ENCODE measurements at places on chromosomes 16 and 17.

- DNase-seq, result no peak
These were observed 2.0 kb downstream of the USP36 start for GRCh38 chr17:78838574-78839005.

DNA sequence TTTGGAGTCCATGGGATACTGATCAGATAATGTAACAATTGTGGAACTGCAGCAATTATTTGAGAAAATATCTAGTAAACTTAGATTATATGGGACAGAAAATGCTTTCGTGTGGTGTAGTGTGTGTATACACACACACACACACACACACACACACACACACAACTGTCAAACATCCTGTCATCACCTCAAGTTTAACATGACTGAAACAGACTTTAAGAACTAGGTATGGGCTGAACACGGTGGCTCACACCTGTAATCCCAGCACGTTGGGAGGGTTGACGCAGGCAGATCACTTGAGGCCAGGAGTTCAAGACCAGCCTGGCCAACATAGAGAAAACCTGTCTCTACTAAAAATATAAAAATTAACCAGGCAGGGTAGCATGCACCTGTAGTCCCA is 544 bp upstream of the EVI2A start:
- no peak for DNase-seq

- peak; percentile 80 for DNase-seq
These were observed 9.9 kb downstream of the PSME3IP1 start for GRCh38 chr16:57175896-57176295.

- no peak for DNase-seq
These were observed 235.1 kb downstream of the CEP112 start for GRCh38 chr17:65956814-65957213.

DNA sequence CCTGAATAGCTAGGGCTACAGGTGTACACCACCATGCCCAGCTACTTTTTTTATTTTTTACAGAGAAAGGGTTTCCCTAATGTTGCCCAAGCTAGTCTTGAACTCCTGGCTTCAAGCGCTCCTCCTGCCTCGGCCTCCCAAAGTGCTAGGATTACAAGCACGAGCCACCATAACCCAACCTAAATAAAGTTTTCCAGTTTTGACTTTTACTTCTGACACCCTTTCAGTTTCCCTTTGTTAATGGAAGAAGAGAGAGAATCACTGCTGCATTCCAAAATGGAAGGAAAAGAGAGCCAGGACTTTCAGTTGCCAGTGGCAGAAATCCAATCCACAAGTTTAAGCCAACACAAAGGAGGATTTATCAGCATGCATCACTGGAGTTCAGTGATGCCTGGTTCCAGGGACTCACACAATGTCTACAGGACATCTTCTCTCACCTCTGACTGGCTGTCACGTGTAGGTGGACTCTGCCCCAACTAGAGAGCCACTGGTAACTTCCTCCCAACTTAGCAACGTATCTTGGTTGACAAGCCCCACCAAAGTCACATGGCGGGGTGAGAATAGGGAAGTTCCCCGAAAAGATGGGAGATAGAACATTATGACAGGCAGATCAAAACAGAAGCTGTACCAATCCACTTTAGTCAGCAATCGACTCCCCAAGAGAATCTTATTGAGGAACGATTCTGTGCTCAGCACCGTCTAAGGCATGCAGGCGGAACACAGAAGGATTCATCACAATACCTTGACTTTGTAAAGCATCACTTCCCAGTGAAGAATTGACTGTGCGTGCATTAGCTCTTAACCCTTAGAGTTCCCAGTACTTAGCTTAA is 46.5 kb downstream of the GAS7 start:
- DNase-seq, result peak; percentile 79

GRCh38 chr17:32596628-32597027 is 109.8 kb downstream of the CDK5R1 start:
- DNase-seq, result peak; percentile 10

GRCh38 chr17:76078860-76079534 is at the start of gene ZACN:
TSS of gene ZACN (plus strand) at chr17:76079182. CDS start at chr17:76079265, 83 bp downstream.
- no peak for DNase-seq

GRCh38 chr16:85227946-85228862 is 115.9 kb upstream of the CIBAR2 start:
- DNase-seq, result peak; percentile 84

- DNase-seq, result no peak
These were observed 25.1 kb downstream of the SLC7A5 start for GRCh38 chr16:87844120-87844733.

GRCh38 chr17:29283496-29283895 is 10.5 kb downstream of the NUFIP2 start:
- no peak for DNase-seq

GRCh38 chr16:56413381-56413780 is 12.0 kb downstream of the AMFR start:
- no peak for DNase-seq

DNA sequence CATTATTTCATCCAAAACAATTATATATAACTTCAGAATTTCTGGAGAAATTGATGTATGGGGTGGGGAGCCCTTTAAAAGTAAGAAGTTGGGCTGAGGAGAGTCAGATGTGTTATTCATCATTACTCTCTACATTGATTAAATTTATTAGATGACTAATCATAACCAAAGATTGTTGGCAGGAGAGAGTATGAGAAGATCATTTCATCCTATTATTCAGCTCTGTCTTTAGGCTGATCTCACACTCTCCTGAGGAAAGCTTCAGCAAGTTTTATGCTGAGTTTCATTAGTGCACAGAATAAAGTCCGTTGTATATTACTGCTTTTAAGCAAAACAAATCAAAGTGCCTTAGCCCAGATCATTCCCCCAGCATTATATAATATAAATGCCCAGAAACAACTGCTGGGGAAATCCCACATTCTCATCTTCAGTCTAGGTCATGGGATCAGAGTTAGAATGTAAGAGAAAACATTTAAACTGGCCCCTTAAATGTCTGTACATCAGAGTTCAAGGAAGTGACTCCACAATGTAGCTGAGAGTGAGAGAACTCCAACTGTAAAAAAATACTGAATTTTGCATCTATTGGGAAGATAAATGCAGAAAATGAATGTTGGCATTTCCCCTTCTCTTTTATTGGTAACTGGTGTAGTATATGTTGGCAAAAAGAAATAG is 130.1 kb upstream of the HLF start:
- no peak for DNase-seq

- DNase-seq, result no peak
These were observed 15.5 kb upstream of the BRCA1 start for GRCh38 chr17:43140396-43141332.

GRCh38 chr17:80388601-80389000 is 26.4 kb upstream of the ENDOV start:
- no peak for DNase-seq

DNA sequence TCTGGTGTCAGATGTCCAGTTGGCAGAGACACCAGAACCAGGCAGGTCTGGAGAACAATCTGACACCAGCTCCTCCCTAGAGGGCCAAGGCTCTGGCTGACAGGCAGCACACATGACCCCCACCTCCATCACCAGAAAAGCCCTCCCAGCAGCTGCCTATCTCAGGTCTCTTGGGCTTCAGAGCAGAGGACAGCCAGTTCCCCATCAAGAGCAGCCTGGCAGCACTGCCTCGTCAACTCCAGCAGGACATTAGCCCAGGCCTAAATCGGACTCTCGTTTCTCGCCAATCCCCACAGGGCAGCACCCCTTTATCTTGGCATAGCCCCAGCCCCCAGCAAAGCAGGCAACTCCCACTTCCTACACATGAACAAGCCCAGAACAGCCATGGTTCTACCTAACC is 4.4 kb downstream of the JUP start:
- DNase-seq, result no peak

- peak; percentile 68 for DNase-seq
These were observed 2.6 kb upstream of the GRIN2C start for GRCh38 chr17:74862108-74862901.

DNA sequence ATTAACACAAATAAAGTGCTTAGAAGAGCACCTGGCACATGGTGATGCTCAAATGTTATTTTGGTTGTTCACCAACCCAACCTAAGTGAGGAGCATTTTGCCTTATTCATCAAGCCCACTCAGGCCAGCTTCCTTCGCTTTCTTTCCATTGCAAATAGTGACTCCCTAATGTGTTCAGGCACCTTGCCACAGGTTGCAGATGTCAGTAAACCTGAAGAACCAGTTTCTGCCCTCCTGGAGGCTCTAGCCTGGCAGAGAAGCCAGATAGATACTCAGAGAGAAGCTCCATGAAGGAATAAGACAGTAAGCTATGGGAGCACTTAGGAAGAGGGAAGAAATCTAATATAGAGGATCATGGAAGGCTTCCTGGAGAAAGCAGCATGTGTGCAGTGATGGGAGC is 23.9 kb downstream of the GPR139 start:
- DNase-seq, result no peak

- no peak for DNase-seq
These were observed 11.4 kb downstream of the CDR2L start for GRCh38 chr17:74998783-74999182.

DNA sequence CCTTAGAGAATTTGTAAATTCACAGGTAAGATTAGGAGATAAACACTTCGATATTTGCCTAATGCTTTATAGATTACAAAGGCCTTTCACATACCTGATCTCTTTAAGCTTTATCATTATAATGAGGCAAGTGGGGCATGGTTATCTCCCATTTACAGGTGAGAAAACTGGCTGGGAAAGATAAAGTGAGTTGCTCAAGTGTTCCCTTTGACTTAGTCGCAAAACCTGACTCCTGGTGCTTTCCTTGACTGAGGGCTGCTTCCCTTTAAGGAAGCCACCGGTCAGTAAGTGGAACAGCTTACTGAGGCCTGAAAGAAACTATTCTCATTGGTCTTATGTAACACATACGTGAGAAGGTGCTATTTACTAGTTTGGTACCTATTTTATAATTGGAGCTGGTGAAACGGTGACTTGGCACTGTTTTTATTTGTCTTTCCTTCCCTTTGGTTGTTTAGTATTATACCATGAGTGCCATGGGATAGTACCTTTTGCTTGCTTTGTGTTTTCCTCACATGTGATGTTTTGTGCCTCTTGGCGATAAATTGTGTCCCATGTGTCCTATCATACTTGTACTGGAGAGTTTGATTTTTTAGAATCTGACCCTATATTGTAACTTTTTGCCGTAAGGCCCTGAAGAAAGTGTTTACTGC is 57.2 kb downstream of the NUP88 start:
- no peak for DNase-seq

GRCh38 chr16:81570151-81570846 is 125.7 kb downstream of the CMIP start:
- DNase-seq, result no peak

DNA sequence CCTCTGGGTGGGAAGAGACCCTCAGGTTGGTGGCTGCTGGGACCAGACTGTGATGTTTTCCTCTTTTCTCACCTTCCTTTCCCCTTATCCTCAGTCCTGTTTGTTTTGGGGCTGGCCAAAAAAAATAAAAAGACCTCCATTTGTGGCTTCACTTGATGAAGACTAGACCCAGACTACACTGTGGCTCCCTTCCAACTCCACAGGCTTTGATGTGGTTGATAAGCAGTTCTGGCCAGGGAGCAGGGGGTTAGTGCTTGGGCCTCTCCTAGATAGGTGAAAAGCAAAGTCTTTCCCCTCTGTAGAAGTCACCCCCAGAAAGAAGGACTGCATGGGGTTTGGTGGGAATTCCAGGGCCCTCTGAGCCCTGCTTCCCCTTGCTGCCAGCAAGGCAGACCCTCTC is 11.2 kb upstream of the ADAM11 start:
- DNase-seq, result peak; percentile 67

DNA sequence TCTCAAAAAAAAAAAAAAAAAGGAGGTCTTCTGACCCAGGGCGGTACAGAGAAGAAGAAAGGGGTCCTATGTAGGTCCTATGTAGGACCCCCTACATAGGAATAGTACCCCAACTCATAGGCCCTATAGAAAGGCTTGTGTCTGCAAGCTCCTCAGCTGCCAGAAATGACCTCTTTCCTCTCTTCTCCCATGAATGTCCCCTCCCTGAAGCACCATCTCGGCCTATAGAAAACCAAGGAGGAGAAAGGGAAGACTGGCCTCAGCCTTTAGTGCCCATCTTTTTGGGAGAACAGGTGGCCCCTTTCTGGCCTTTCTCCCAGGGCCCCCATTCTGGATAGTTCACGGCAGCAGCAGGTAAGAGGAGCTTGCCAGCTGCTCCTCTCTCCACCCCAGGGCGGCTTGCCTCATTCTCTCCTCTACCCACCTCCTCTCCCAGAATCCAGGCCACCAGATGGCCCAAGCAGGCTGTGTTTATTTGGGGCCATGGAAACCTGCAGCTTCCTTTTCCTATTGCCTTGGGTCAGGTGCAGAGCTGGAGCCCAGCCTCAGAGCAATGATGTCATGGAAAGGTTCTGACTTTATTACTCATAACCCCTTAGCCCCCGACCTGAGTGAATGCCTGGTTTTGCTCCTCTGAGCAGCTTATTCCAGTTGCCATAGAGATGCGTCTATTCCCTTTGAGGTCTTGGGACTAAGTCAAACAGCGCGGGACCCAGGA is 1.6 kb upstream of the MRPL58 start:
- DNase-seq, result no peak

- peak; percentile 75 for DNase-seq
These were observed 466.3 kb downstream of the SOX9 start for GRCh38 chr17:72587156-72587555.

- peak; percentile 55 for DNase-seq
These were observed 121.2 kb upstream of the RCVRN start for GRCh38 chr17:10025976-10026901.

- DNase-seq, result no peak
These were observed 73.7 kb upstream of the NOL11 start for GRCh38 chr17:67644061-67644460.

GRCh38 chr17:13490906-13491482 is 110.7 kb downstream of the HS3ST3A1 start:
- no peak for DNase-seq

DNA sequence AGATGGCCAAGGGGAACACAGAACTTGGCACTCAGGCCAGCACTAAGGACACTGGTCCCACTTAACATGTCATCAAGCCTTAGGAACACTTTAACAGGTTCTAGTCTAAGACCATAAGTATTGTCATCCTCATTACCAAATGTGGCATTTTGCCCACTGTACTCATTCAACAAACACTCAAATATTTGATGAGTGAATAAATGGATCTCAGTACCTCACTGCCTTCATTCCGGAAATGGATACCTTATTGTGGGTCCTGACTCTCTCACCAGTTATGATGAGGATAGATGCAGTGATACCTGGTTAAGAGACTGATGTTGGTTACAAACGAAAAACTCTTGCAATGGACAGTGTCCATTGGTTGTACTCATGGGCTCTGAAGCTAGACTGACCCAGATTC is 455.2 kb upstream of the DYNLRB2 start:
- no peak for DNase-seq

DNA sequence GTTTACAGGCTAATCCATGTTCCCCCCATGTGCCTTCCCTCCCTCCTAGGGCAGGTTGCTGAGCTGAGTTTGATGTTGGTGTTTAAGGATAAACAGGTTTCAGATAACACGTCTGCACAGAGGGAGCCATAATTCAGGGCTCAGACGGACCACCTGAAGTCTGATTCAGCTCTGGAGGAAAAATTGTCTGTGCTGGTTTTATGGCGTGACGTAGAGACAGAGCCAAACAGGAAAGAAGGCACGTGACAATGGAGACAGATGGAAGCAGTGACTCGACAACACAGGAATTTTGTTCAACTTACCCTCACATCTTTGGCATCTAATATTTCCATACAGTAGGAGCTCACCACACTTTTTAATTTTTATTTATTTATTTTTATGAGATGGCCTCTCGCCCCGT is 10.7 kb upstream of the USP10 start:
- DNase-seq, result peak; percentile 61

- DNase-seq, result no peak
These were observed 9.4 kb downstream of the DUSP3 start for GRCh38 chr17:43769426-43769825.
